Activated CD4-positive, alpha-beta T cell treated with anti-CD3 and anti-CD28 coated beads, Interleukin-2, amount 50 U/mL, for 48 hours (primary cell): ENCODE measurements at places on chromosomes 4 and X.

DNA sequence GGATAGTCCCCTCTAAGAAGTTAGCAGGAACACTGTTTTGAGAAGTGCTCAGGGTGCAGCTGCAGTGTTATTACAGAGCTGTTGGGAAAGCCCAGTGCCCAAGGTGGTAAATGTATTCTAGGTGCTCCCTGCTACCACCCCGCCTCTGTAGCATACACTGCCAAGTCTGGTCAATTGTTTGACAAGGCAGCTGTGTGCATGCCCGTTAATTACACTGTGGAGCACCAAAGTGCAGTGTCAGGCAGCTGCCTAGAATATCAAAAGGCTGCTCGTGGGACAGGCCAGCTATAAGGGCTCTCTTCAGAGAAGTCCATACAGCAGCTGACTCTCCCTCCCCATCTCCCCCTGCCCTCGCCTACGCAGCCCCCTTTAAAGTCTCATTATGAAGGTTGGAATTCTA, 99.9 kb upstream of the KLHL13 start:
- DNase-seq: no peak

GRCh38 chr4:170339522-170339921, 249.8 kb upstream of the AADAT start:
- DNase-seq: no peak

DNA sequence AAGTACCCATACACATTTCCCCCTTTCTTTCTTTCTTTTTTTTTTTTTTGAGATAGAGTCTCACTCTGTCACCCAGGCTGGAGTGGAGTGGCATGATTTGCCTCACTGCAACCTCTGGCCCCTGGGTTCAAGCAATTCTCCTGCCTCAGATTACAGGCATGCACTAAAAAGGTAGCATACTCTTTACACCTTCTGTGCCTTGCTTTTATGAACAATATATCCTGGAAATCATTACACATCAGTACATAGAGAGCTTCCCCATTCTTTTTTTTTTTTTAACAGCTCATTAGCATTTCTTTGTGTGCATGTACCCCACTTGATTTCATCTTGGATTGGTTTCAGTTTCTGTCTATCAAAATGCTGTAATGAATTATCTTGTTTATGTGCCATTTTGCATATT, 18.6 kb upstream of the HSD17B10 start:
- DNase-seq: no peak

- DNase-seq: no peak
Measured at GRCh38 chr4:123110147-123110546, 187.8 kb upstream of the NUDT6 start.

DNA sequence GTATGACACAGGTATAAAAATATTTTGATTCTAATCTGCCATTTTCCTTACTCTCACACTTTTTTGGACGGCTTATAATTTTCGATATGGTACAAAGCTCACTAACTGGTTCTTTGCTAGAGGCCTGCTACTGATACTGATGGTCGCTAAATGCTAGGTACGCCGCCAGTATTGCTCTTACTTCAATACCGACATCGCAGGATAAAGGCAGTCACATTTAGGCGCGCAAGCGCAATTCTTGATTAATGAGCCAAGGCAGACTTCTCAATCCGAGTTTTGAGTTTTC, 557 bp upstream of the USP38 start:
- DNase-seq: no peak

- DNase-seq: no peak
Measured at GRCh38 chr4:26157541-26157940, 163.3 kb upstream of the RBPJ start.

DNA sequence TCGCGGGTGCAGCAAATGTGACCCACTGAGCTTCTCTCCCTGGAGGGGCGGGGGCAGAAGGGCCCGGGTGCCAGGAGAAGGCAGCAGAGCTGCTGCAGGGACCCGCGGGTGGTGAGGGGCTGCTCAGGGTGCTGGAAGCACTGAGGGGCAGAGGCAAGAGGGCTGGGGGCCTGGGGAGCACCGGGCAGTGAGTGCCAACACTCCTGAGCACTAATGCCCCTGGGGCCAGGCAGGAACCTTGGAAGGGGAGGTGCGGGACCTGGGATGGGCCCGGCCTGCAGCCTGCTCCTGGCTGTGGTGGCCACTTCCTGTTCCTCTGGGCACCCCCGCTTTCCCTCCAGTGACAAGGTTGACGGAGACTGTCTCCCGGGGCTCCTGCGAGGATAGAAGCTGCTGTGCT, 66.5 kb upstream of the ADRA2C start:
- no peak for DNase-seq

GRCh38 chrX:37690119-37690518, 4.5 kb downstream of the XK start:
- no peak for DNase-seq
